Fibroblast of skin of left quadriceps (primary cell): ENCODE measurements at places on chromosomes 5 and 9.

GRCh38 chr9:89372230-89372816 is 54.0 kb downstream of the SECISBP2 start:
- DNase-seq = no peak

DNA sequence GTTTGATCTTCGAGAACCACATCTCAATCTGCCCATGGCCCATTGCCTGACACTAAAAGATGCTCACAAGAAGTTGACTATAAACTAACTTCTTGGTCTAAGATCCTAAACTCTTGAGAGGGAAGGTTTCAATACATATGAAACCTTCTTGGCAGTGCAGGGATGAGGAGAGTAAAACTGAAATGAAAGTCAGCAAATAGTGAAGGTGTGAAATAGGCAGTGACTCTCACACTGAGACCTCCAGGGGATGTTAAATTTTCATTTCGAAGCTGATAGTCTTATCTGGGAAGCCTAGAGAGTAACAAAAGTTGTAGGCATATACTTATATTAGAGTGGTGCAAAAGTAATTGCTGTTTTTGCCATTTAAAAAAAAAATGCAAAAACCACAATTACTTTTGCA is 974 bp upstream of the CYSTM1 start:
- no peak for DNase-seq

- DNase-seq = no peak
Measured at GRCh38 chr5:153555420-153556114, 65.1 kb downstream of the GRIA1 start.

DNA sequence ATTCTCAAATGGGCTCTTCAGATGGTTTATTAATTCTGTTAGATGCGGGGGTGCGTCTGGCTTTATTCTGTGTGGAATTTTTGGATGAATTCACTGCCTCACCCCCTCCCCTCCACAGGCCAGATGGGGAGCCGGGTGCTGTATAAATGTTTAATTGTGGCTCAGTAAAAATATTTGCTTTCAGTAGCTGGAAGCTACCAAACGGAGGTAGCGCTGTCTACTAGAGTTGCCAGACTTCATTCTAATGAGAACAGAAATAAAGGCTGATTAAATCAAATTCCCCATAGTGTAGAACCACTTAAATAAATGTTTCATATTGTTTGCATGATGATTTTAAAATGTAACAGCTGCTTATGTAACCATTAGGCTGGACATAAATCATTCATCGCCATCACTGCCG is 34.5 kb upstream of the KCNMB1 start:
- DNase-seq = no peak

GRCh38 chr9:115651461-115651860 is 502.1 kb upstream of the PAPPA start:
- DNase-seq = no peak

- no peak for DNase-seq
Measured at GRCh38 chr5:118405650-118406061, 582.7 kb downstream of the DTWD2 start.

DNA sequence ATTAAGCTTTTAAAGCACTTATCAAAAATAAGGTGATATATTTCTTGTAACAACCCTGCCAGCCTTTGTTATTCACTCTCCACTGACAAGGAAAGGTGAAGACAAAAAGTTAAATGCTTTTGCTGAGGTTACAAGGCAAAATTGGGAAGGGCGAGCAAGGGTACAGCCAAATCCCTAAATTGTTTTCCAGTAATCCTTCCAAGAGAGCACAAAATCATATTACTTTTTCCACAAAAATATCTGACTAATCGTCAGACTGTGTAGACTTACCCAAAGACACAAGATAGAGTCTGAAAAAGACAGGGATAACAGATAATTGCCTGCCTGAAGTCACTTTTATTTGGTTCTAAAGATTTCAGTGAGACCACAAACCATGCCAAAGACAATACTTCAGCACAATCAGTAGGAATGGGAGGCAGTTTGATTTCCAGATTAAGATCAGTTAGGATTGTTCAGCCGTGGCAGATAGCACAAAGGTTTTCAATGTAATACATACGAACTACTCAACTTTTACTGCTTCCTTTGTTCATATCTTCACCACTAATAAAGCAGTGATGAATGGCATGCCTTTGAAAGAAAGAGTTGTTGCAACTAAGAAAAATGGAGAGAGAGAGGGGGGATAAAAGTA is 383.8 kb upstream of the TUSC1 start:
- DNase-seq = no peak

GRCh38 chr5:177550122-177550521 is 4.2 kb downstream of the FAM193B start:
- no peak for DNase-seq

GRCh38 chr5:67118050-67118620 is 78.5 kb downstream of the CD180 start:
- no peak for DNase-seq

GRCh38 chr9:4979239-4979638 is 5.8 kb upstream of the JAK2 start:
- no peak for DNase-seq

GRCh38 chr5:119367502-119368237 is 11.9 kb downstream of the TNFAIP8 start:
- DNase-seq = no peak

- DNase-seq = no peak
Measured at GRCh38 chr9:95217936-95218335, 99.6 kb downstream of the FANCC start.

DNA sequence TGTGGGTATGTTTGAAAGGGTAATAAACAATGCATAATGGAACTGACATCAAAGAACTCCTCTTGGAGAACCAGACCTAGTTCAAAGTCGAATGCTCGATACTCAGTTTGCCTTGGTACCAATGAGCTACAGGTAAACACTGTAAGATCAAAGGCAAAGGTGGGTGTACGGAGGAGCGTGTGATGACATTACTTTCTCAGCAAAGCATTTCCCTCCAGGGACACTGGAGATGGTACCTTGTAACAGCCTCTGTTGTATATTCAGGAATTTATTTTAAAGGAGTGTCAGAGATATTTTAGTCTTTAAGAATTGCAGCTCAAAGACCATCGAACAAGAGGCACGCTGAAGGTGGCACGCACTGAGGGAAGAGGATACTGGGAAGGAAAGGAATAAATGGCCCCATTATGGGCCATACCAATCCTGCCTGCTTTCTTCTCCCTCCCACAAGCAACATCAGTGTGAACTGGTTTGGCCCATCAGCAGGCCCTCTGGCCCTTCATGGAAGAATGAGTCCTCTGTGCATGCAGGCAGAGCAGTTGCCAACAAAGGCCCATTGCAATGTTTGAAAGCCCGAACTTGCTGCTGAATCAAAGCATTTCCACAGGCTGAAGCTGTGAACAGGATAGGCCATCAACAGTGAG is 410.2 kb downstream of the ACTL7B start:
- DNase-seq = no peak

GRCh38 chr5:152650413-152650812 is 245.3 kb upstream of the NMUR2 start:
- no peak for DNase-seq

DNA sequence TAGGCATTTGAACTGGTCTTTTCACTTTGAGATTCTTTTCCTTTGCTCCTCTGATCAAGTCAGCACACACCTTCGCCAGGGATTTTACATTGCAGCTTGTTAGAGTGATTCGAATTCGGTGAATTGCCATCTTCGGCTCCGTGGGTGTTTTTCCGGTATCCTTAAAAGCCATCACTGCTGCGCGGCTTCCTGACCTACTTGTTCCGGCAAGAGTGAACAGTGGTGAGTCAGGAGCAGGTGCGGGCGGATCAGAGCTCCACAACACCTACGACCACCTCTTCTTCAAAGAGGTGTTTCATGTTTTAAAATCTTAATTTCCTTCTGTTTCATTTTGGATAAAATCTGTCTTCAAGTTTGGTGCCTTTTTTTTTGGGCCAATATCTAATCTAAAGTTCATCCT is 134.6 kb downstream of the TMC1 start:
- DNase-seq = no peak
